ENCODE measurements at places on chromosomes 5 and 9. TPM values are rescaled to one million over a fixed set of nuclear protein-coding genes. Genes with fewer than 3 reads are reported as not detected.

FUT7 gene
- total RNA-seq = not detected

PCDHGA3 gene
- total RNA-seq = not detected

CARTPT gene
- total RNA-seq = not detected

LCN12 gene
- 1.1 TPM for total RNA-seq

PCDHA9 gene
- total RNA-seq = not detected

DMGDH gene
- 0.43 TPM for total RNA-seq

GNAQ gene
- 47.7 TPM for total RNA-seq

MLLT3 gene
- 40.9 TPM for total RNA-seq

THBS4 gene
- 1.2 TPM for total RNA-seq

ALDH1B1 gene
- total RNA-seq = 4.6 TPM

TMEM171 gene
- not detected for total RNA-seq

- DNase-seq = no peak
Measured at GRCh38 chr5:147339313-147339712, 104.5 kb downstream of the STK32A start.

DNA sequence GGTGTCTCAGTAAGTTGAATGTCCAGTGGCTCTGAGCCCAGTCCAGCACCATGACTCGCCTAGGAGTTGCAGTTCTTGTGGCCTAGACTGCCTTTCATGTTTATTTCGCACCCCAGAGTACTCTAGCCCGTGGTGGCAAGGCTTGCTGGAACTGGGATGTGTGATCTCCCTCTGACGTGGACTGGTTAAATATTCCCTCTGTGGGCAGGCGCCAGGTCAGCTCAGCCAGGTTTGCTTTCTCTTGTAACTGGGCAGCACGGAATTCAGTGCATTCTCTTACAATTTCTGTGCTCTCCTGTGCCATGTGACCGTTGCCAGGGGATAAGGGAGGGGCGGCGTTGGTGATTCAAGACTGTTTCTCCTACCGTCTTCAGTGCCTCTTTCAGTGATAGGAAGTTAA, 270.8 kb downstream of the KDM4C start:
- DNase-seq = no peak

DNA sequence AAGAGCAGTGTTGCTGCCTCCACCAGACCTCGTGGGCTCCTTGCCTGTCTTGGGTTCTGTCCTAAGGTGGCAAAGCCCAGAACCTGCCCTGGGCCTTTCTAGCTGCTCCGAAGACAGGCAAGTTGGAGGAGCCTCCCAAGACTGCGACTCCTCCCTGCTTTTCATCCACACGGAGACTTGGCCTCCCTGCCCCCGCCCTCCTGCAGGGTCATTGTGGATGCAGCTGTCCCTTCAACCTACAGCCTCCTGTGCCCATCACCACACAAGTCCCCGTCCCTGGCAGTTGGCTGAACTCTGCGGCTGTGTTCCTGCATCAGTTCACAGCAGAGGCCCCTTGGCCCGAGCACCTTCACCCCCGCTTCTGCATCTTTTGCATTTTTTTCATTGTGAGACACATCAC, 59.2 kb downstream of the WNK2 start:
- no peak for DNase-seq

- no peak for DNase-seq
Measured at GRCh38 chr5:150505041-150505511, 2.9 kb upstream of the NDST1 start.

DNA sequence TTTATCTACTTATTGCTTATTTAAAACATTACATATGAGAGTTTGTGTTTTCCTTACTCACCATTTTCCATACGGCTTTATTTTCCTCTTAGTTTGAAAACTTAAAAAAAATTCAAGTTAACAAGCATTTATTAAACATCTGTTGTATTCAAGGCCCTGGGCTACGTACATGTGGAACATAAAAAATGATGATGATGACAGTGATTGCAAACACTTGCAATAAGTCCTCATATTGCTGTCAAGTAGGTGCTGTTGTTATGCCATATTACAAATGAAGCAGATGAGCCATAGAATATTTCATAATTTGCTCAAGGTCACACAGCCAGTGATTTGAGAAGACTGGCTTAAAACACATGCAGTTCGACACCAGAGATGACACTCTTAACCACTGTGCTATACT, 180.6 kb downstream of the COMMD10 start:
- DNase-seq = no peak

GRCh38 chr5:157148734-157149615, 6.3 kb upstream of the MED7 start:
- peak; percentile 72 for DNase-seq

DNA sequence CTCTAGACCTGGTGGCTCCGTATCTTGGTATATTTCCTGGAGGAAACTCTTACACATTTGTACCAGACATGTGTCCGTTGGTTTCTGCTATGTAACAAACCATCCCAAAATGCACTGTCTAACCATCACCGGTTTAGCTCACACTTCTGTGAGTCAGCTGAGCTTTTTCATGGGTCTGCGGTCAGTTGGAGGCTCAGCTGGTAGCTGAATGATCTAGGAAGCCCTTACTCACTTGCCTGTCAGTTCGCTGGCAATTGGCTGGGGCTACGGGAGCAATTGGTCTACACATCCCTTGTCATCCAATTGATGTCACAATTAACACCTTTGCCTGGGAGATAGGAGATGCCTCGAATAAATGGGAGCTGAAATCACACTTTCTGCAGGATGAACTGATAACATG, 11.6 kb upstream of the WHRN start:
- no peak for DNase-seq

- DNase-seq = no peak
Measured at GRCh38 chr5:50595199-50595598, 71.2 kb upstream of the PARP8 start.

- DNase-seq = no peak
Measured at GRCh38 chr5:111942661-111943401, 185.8 kb upstream of the NREP start.

DNA sequence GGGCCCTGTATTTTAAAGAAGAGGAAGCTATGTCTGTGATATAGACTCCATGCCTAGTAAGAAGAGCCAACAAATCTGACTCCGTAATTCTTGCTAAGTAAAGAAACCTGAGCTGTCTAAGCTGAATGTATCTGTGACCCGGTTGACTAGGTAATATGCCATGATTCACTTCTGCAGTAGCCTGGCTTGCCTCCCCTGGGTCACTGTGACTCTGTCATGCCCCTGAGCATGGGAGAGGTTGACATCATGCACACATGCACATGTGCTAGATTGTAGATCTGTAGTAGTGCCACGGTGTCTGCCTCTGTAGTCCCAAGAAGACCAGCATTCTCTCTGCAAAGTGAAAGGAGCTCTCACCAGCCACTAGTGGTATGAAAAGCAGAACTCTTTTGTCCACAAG, 9.1 kb downstream of the SLC22A5 start:
- no peak for DNase-seq

GRCh38 chr9:87954230-87954629, 20.1 kb downstream of the CDK20 start:
- no peak for DNase-seq

GRCh38 chr9:106964329-106964728, 101.4 kb downstream of the ZNF462 start:
- no peak for DNase-seq

- no peak for DNase-seq
Measured at GRCh38 chr5:61467766-61468482, 135.9 kb downstream of the ZSWIM6 start.

DNA sequence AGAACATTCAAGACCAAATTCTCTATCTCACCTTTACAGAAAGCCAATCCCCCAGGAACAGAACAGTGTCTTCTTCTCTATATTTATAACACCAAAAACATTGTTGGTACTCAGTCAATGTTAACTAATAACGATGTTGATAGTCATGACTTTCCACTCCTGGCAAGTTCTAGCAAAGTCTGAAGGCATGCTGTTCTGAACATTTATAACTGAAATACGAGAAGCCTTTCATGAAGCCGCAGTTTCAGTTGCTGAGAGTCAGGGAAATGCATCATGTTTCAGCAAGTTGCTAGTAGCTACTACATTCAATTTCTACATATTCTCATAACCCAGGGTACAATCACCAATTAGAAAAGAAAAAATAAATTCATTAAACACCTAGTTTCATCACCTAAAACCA, 301.4 kb downstream of the PDE4D start:
- no peak for DNase-seq

DNA sequence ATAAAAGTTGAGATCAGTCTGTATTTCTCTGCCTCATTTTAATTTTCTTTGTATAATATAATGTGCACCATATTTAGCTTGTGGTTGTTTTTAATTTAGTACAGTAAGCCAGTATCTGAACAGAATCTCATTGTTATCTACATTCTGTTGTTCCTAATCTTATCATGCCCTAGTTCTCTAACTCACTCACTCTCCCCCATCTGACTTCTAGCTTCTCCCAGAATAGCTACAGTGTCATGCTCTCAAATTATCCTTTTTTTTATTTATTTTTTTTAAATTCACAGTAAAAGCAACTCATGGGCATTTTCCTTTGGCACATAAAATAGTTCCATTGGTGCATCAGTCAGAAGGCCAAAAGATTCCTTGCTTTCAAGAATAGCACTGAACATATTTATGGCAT, 156.6 kb downstream of the TRPM3 start:
- no peak for DNase-seq

DNA sequence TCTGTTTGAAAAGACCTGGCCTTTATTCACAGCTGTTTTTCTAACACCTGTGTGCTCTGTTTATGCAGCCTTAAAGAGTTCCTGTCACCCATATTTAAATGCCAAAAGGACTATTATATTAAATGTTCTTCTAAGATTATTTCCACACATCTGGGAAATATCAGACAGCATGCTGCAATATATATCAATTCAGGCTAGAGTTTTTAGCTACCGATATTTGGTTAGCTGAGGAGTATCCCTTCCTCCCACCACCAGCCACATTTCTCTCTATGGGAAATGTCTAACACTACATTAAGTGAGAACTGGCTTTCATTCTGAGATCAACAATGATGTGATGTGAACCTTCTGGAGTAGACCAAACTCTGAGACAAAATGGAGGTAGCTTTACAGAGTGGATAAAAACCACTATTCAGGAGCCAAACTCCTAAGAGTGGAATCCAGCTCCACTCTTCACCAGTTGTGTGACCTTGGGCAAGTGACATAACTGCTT, 509.2 kb downstream of the ZNF608 start:
- no peak for DNase-seq

DNA sequence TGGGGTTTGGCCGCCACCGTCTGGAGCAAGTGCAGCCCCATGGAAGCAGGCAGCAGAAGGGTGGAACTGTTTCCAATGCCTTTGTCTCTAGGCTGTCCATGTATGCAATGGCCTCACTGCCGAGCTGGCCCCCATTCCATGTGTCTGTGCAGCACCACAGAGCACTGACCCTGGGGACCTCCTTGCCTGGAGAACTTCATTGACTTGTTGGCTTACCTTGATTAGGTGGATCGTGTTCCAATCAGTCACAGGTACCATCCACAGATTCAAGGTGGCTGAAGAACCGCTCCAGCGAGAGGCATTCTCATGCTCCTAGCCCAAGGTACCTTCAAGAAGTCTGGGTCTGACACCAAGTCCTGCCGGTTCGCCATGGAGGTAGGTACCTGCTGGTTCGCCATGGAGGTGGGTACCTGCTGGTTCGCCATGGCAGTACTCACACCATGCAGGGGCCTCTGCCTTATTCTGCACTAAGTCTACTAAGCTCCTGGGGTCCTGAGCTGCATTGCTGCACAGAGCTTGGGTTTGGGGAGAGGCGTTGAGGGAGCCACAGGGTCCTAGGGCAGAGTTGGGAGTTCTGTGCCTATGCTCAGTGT, 358.3 kb upstream of the IRX1 start:
- no peak for DNase-seq

- no peak for DNase-seq
Measured at GRCh38 chr9:108002371-108002956, 512.9 kb upstream of the KLF4 start.

- DNase-seq = no peak
Measured at GRCh38 chr5:68325065-68325580, 109.6 kb downstream of the PIK3R1 start.

DNA sequence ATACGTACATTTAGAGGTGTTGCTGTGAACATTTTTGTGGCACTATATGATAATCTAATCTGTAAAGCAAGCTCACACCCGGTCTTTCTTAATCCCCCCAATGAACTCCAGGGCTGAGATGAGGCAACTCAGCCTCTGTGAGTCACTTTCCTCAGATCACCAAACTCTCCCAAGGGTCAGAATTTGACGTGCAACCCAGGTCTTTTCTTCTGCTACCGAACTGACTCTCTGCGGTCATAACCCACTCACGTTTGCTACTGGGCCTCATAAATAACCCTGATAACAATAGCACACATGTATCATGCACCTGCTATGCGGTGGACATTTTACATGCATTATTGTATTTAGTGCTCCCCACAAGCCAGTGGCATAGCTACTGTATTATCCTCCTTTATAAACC, 153.1 kb downstream of the DROSHA start:
- DNase-seq = no peak

DNA sequence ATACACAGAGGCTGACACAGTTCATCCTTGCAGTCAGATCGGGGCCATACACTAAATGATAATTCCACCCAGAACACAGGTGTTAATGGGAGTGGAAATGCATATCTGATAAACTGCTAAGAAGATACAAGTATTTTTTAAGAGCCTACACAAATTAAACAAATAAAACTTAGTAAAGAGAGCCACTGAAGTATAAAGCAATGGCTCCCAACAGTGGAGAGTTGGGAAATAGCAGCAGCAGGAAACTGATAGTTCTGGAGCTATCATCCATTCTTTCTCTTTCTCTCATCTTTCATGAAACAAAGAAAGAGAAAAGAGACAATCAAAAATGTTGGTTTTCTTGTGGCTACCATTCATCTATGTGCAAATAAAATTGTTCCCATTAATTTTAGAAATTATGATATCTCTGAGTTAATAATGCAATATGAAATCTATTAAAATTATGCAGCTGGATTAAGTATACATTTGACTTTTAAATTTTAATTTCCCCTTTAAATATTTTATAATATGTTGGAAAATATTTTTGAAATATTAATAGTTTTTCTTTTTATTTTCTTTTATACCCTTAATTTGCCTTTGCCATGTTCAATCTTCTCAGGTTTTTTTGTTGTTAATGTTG, 120.8 kb downstream of the EMB start:
- DNase-seq = no peak

DNA sequence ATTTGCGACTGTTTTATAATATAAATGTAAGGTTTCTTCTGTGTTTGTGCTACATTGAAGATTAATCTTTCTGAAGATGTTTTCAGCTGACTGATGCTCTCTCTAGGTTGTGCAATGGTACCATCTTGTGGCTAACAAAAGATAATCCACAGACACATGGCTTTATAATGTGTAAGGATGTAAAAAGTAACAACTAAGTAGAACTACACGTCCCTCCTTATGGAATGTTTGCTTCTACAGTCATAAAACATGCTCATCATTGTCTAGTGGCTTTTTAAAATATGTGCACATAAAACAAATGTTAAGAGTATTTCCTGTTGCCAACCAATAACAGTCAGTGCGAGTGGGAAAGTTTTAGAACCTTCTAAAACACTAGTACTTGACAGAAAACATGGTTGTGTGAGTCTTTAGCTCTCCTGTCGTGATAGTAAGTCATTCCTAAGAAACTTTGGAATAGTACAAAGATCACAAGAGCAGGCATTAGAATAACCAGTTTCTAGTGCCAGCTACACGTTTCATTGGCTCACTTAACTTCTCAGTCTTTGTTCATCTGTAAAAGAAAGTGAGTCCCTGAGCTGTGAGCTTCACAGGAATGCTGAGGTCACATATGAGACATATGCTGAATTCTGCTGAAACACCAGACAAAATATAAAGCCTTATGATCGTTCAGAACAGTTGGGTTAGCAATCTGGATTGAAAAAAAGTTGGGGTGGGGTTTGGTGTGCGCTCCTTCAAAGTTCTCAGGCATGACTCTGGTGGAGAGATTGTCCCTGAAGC, 75.7 kb upstream of the GLIS3 start:
- peak; percentile 30 for DNase-seq

GRCh38 chr5:93058309-93058708, 522.7 kb downstream of the NR2F1-AS1 start:
- no peak for DNase-seq

GRCh38 chr5:157248821-157249470, 17.0 kb upstream of the CYFIP2 start:
- DNase-seq = peak; percentile 75

Measured in naive thymus-derived CD4-positive, alpha-beta T cell (primary cell).